ENCODE measurements at places on chromosomes 5 and 9. TPM values are rescaled to one million over a fixed set of nuclear protein-coding genes. Genes with fewer than 3 reads are reported as not detected.
A peak's percentile ranks its signal among the peaks of the same experiment; 100 is the strongest.

Gene SLC34A3
- not detected for total RNA-seq

Gene SLC6A3
- total RNA-seq = 0.96 TPM

Gene GTF2H2C
- total RNA-seq = 52.0 TPM

Gene TPPP
- total RNA-seq = 1.9 TPM

Gene PCA3
- total RNA-seq = 8.4 TPM

- DNase-seq = no peak
Observed at GRCh38 chr5:159850160-159850559, 66.1 kb upstream of the ADRA1B start.

DNA sequence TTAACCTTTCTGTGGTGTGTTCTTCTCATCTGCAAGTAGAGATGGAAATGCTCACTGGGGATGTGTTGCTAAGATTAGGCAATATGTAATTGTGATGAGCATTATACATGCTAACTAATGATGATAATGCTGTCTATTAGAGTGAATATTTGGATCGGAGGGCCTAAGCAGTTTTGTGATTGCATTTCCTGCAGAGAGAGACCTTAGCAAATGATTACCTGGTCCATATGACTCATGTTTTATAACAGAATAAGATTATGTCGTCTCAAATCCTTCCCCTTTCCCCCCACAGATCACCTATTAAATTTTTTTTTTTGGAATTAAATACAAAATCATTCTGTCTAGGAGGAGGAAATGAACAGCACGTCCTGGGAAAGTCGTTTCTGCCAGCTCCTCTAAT, 82.7 kb downstream of the IZUMO3 start:
- no peak for DNase-seq

DNA sequence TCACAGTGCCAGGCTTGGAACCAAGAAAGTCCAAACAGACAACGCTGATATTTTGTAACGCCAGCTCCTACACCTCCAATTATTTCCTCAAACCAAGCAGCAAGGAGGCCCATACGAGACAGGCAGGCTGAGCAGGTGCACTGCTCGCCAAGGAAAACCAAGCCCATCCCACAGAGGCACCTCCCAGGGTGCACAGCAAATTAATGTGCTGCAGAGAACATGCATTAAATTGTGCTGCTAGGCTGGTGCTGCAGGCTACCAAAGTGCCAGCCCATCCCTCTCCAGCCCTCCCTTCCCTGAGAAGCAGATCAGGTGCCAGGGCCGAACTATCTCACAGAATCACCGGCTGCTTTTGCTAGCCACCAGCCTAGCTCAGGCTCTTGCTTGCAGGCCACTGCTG, 137.8 kb downstream of the PAX5 start:
- no peak for DNase-seq

GRCh38 chr5:82517544-82518075, 239.5 kb upstream of the RPS23 start:
- DNase-seq = no peak

GRCh38 chr5:76571559-76571958, 51.6 kb downstream of the F2RL2 start:
- DNase-seq = no peak

DNA sequence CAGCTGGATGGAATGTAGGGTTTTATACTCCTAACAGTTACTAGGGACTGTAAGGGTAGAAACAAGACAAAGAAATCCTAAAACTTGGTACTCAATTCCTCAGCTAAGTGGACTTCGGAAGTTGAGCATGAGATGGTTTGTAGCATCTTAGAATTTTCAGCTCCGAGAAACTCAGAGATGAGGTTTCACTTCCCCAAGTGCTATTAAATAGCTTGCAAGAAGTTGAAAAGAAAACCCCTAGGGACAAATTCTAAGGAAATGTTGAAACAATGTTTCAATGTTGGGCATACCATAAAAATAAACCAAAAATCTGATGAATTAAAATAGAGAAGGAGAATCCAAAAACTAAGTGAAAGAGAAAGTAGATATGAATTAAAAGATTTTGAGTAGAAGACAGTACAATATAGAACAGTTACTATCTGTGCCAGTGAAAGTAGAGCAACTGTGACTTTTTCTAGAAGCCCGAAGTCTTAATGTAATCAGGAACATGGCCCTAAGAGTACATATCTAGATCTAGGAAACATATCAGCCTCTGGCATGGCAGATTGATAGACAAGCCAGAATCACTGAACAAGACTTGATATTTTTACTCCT, 308.6 kb upstream of the RGMB start:
- no peak for DNase-seq

DNA sequence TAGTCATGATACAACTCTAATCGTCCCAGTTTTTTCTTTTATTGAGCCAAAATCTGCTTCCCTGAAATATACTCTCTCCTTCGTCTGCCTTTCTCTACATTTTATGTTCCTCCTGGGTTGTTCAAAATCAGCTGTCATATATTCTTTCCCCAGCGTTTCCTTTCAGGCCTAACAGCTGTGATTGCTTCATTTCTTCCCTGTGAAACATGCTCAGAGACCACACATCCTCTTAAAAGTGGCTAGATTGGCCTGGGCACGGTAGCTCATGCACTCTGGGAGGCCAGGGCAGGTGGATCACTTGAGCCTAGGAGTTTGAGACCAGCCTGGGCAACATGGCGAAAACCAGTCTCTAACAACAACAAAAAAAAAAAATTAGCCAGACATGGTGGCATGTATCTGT, 25.1 kb downstream of the NFX1 start:
- peak; percentile 41 for DNase-seq

DNA sequence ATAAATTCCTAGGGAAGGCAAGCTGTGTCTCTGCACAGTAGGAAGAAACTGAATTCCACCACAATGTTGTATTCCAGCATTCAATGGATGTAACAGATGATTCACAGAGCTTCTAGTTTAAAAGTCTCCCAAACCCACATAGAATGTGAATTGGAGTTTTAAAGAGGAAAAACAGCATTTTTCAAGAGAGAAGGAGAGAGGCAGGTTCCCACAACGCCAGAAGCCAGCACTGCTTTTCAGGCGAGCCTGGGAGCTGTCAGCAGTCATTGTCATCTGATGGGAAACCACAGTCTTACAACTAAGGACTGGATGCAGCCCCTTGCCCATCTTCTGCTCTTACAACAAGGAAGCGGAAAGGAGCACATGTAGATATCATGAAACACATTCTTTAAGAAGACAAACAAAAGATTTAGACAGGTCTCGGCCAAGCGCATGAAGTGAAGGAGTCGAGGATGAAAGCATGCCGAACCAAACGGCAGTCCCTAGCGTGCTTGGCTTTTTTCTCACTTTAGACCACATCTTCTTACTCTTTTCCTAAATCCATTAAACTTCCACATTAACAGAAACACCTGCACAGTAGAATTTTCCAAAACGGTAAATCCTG, 638 bp downstream of the DIRAS2 start:
- DNase-seq = peak; percentile 72

- no peak for DNase-seq
Observed at GRCh38 chr5:9596824-9597223, 33.3 kb downstream of the TAS2R1 start.

GRCh38 chr9:137477778-137478612, 18.9 kb upstream of the NSMF start:
- DNase-seq = no peak

- peak; percentile 42 for DNase-seq
Observed at GRCh38 chr5:53482717-53483638, 2.5 kb downstream of the FST start.

DNA sequence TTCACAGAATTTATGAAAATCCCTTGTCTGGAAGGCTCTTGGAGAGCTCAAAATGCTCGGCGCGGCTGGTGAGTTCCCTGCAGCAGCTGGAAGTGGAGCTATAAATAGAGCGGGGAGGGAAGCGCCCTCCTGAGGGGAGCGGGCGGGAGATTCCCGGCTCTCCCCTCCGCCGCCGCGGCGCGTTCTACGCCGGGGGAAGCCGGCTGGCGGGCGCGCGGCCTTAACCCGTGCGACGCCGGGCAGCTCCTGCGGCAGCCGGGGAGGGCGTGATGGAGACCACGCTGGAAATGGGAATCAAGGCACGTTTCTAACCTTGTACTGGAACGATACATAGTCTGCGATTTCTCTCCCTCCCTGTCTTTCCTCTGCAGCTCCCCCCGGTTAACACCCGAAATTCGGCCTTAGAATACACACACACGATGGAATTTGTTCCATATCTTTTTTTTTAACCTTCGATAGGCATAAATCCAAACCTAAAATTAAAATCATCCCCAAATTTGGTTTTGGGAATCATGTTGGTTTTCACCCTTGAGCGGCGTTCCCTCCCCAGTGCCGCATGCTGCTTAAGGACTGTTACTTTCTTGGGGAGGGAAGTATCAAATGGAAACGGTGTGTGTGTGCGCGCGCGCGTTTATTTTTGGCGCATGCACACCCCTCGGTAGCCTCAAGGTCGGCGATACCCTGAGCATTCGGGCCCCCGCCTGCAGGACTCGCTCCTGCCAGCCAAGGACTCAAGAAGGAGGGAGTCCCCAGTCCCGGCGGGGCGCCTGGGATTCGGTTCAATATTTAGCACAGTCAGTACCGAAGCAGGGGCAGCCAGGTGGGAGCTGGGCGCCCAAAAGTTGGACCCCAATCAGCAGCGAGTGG, 306.3 kb upstream of the KCNN2 start:
- peak; percentile 94 for DNase-seq

- DNase-seq = no peak
Observed at GRCh38 chr5:127699416-127699815, 3.8 kb upstream of the CCDC192 start.

DNA sequence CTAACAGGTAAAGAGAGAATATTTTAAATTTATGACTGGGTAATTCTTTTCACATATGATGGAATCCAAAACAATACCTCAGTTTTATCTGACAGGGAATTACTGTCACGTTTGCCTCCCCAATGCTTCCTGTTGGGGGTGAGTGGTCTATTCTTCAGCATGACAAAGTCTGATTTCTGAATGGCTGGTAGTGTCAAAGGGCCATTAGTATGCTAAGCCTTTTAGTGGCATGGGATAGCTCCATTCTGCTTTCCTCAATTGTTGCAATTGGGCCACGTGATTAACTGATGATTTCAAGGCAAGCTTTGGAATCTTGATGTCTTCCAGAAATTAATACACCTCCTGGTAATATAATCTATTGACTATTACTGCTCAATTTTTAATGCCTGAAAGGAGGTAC, 14.7 kb upstream of the NDUFS4 start:
- no peak for DNase-seq

- DNase-seq = no peak
Observed at GRCh38 chr9:99628849-99629620, 192.7 kb upstream of the NR4A3 start.

DNA sequence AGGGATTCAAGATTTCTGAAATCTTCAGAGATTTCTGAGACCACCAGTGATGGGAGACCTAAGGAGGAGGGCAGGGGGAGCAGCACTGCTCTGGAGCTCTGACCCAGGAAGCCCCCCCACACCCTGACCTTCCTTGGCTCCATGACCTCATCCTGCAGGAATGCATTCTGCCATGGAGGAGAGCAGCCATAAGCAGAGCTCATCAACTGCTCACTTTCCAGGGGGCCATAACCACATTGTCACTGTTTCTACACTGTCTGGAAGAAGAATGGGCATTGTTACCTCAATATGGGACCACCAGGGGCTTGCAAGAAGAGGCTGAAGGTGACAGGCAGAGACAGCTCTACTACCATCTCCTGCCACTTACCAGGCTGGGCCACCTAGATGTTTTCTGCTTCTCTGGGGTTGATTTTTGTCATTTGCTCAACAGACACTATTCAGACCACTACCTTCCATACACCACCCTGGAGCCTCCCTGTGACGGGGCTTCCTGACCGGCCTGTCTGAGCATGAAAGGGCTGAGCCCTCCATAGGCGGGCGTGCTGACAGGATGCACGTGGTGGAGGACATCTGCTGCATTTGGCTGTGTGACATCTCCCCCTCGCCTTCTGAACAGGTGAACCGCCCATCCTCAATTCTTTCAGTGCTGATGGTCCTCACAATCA, 2.3 kb upstream of the TSC1 start:
- DNase-seq = peak; percentile 41

DNA sequence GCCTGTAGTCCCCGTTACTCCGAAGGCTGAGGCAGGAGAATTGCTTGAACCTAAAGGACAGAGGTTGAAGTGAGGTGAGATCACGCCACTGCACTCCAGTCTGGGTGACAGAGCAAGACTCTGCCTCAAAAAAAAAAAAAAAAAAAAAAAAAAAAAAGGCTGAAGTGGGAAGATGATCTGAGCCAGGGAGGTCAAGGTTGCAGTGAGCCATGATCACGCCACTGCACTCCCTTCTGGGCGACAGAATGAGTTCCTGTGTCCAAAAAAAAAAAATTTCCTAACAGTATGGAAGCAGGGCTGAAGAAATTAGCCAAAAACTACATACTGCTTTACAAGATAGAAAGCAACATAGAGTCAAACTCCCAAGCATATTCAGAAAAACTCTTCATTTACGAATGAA, 132.8 kb downstream of the CPLANE1 start:
- no peak for DNase-seq

- DNase-seq = no peak
Observed at GRCh38 chr9:37902796-37903646, 906 bp downstream of the SLC25A51 start.

DNA sequence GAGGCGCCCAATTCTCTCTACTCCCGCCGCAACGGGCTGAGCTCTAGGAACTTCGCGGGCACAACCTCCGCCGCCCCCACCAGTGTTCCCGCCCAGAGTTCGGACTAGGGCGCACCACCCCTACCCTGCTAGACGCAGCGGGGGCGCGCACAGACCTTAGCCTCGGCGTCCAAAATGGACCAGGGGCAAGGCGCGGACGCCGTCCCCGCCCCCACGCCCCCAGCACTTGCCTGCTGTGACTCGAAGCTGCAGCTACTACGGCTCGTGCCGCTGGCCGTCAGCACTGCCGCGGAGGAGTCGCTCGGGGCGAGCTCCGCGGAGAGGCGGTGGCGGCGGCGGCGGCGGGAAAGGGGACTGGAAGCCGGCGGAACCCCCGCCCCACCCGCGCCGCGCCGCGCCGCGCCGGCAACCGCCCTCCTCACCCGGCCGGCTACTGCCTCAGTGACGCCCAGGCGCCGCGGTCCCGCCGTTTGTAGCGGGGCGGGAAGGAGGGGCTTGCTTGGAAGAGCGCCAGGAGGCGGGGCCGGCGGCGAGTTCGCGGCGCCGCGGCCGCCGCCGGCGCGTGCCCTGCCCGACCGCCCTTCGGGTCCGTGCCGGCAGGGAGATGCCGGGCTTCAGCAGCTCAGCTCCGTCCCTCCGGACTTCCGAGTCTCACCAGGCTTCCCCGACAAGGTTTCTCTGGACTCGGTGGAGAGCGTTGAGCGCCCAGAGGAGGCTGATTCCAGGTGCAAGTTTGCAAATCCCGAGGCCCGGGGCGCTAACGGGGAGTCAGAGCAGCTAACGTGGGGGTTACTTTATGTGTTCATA, 4.5 kb downstream of the ELAVL2 start:
- DNase-seq = peak; percentile 31

GRCh38 chr9:69107771-69108170, 66.3 kb upstream of the TJP2 start:
- peak; percentile 91 for DNase-seq

DNA sequence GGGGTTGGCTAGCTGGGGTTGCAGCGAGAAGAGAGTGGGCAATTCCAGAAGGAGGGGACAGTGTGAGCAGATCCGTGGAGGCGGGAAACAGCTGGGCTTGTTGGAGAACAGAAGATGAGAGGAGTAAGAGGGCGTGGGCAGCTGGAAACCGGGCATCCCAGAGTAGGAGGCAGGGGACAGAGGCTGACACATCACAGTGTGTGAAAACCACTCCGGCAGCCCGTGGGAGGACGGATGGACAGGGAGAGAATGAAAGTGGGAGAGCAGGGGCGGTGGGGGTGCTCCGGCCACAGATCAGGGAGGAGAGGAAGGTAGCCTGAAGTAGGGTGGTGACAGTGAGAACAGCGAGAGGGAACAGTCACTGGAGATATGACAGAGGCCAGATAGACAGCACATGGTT, 8.3 kb upstream of the PSMB7 start:
- no peak for DNase-seq

- DNase-seq = no peak
Observed at GRCh38 chr9:128153947-128154695, 4.9 kb downstream of the LCN2 start.

Data from umbilical cord (tissue), 2 donors.